ENCODE measurements at places on chromosomes 4 and X.

DNA sequence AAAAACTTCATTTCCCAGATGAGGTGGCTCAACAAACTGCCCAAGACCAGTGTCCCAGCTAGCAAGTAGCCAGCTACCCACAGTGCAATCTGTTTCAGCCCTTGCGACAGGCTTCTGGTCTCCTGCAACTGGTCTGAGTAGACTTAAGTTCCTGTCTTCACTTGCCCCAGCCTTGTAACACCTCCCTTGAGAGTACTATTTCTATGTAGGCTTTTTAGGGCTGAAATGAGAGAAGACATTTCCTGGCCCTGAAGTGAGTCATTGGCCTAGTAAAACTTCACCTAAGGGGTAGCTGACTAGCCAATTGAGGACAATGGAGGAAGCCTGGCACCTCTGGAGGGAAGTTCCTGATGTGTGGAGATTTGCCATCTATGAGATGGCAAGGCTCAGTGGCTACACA, 80.1 kb upstream of the STIM2 start:
- DNase-seq = no peak

DNA sequence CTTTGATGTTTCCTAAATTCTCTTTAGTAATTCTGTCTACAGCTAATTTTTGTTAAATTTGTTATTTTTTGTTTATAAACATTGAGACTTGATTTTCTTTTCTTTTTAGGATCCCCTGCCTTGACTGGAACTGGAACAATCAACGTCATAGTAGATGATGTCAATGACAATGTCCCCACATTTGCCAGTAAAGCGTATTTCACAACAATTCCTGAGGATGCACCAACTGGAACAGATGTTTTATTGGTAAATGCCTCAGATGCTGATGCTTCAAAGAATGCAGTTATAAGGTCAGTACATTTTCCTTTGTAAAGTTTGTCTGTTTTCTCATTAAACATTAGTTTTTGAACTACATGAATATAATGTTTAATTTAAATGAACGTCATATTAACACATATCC, 119.4 kb downstream of the FAT4 start:
- no peak for DNase-seq

- DNase-seq = no peak
Observed at GRCh38 chr4:123585111-123585510, 188.5 kb downstream of the SPRY1 start.

DNA sequence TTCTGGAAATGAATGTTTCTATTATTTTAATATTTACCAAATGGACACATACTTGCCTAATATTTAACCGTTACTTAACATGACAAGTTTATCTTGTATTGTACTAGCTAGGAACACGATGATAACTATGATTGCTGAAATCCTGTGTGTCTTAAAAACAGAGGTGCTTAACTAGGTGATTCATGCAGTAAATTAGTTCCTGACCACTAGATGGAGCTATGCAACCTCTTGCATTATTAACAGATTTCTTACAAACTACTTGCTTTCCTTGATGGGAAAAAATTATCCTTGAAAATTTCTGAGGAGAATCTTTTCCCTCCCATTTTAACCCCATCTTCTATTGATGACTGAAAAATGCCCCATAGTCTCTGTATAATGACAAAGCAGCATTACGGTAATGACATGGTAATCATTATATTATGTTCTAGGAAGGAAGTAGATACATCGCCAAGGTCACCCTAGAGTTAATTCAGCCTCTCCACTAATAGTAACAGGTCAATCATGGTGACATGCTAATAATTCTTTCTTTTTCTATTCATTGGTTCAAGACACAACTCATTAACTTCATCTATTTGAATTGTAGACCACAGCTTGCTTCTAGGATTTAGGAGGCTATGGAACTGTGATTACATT, 844.2 kb downstream of the RAPGEF2 start:
- DNase-seq = peak; percentile 24

- DNase-seq = no peak
Observed at GRCh38 chrX:6906608-6907007, 240.9 kb upstream of the STS start.

DNA sequence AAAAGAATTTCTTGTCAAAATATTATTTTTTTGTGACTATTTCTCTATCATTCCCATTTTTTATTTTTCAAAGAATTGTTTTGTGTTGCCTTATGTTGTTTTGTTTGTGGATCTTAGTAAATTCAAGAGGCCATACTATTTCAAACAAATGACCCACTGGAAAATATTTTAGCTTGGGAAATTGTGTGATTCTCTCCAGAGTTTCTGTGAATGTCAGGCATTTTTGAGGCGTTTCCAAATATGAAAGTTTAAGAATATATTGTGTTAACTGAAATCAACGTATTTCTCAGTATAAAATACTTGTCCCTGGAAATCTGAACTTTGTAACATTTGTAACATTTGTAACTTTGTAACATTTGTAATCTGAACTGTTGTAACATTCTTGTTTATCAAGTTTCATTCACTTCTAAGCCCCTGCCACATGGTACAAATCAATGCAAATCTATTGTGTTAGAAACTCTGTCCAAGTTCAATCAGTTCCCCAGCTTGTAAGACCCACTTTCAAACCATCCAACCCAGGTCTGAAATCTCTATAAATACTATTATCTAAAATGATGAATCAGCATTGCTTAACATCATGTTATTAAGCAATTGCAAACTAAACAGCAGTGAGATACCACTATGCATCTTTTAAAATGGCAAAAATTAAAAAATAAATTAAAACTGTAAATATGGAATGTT, 465.4 kb upstream of the GRID2 start:
- DNase-seq = no peak

DNA sequence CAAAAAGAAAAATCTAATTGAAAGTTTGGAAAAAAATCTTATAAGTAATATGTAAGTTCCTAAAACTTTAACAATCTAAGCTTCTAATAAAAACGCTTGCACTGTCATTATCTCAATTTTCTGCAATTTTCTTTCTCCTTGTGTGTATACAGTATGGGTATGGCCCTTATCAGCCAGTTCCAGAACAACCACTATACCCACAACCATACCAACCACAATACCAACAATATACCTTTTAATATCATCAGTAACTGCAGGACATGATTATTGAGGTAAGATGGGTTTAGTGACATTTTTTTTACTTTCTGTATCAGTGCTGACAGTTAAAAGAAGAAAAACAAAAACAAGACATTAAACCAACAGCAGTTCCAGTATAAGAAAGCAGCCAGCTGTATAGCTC, 4.9 kb downstream of the STATH start:
- no peak for DNase-seq

DNA sequence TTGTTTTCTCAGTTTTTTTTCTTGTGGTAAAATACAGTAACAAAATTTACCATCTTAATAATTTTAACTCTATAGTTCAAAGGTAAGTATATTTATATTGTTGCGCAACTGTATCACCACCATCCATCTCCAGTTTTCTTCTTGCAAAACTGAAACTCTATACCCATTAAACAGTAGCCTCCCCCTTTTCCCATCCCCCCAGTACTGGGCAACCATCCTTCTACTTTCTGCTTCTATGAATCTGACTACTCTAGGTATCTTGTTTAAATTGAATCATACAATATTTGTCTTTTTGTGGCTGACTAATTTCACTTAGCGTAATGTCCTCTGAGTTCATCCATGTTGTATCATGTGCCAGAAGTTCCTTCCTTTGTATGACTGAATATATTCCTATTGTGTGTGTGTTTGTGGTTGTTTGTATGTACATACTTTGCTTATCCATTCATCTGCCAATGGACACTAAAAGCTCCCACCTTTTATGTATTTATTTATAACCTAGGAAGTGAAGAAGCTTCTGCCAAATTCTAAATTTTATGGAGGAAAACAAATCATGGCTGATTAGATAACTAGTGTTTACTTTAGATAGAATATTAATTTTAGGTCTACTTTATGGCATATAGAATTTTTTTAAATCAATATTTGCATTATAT, 10.0 kb downstream of the ABHD18 start:
- DNase-seq = no peak

GRCh38 chr4:6478546-6479220, 6.3 kb upstream of the PPP2R2C start:
- DNase-seq = no peak

GRCh38 chr4:134027931-134028330, 173.7 kb downstream of the PABPC4L start:
- no peak for DNase-seq

DNA sequence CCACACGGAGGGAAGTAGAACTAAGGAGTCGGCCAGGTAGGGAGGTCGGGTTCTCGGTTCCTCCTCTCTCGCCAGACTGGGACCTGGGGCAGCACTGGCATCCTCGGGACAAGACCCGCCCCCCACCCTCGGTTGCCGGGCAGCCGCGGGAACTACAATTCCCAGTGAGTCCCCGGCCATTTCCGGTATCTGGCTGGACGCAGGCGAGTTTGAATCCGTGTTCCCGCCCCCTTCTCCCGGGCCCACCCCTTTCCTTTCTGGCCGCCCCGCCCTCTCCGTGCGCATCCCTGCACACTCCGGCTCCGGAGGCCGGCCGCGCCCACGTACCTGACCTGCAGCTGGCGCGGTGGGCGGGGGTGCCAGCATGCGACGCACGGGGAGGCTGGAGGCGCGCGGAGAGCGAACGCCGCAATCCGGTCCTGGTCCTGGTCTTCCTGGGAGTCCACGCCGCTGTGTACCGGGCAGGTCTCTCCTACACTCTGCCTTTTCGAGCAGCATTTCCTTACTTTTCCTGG, 10.2 kb upstream of the DLG3 start:
- peak; percentile 87 for DNase-seq

- no peak for DNase-seq
Observed at GRCh38 chr4:121599049-121599448, 97.7 kb downstream of the ANXA5 start.

- no peak for DNase-seq
Observed at GRCh38 chrX:12245650-12246645, 107.7 kb downstream of the FRMPD4 start.

GRCh38 chr4:153152501-153153338, 51.5 kb upstream of the TRIM2 start:
- peak; percentile 37 for DNase-seq

GRCh38 chr4:182808673-182809416, 108.3 kb downstream of the DCTD start:
- DNase-seq = no peak

GRCh38 chr4:12538162-12538561, 946.0 kb downstream of the RAB28 start:
- no peak for DNase-seq

DNA sequence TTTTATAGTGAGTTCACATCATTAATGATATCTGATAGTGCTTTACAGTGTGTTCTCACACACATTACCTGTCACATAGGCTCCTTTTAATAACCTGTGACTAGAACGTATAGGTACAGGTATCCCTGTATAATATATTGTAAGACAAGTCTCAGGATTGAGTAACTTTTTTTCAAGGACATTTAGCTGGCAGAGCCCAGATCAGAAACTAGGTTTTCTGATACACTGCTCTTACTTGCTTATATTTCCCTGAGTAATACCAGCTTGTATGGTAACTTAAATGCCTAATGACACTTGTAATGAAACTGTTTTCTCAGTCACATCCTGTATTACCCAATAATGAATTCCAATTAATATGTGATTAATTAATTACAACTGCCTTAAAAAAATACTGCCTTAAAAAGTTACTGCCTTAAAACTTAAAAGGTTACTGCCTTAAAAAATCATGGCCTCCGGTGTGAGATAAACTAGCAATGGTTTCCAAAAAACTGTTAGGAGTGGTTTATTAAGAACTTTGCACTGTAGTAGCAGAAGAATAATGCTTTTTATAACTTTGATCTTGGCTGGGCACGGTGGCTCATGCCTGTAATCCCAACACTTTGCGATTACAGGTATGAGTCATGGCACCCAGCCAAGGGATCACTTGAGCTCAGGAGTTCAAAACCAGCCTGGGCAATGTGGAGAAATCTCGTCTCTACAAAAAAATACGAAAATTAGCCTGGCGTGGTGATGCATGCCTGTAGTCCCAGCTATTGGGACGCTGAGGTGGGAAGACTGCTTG, 11.9 kb downstream of the COPS4 start:
- no peak for DNase-seq

- no peak for DNase-seq
Observed at GRCh38 chr4:112888622-112889021, 160.8 kb upstream of the ANK2 start.

DNA sequence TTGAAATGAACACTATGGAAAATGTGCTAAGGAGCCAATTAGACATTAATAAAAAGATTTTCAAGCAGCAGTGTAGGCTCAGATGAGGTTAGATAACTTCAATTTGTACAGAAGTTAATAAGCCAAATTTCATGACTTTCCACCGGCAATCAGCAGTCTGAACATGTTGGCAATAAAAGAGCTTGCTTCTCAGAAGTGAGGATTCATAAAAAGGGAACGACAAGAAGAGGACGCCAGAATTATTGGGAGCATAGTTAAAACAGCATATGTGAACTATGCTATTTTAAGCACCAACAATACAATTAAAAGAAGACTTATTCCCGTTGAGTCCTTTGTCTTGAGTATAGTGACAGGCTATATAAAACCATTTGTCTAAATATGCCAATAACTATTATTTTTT, 785.3 kb downstream of the ADGRL3 start:
- DNase-seq = no peak

GRCh38 chr4:137514406-137515111, 17.7 kb downstream of the PCDH18 start:
- no peak for DNase-seq

GRCh38 chr4:43066415-43066814, 173.9 kb downstream of the GRXCR1 start:
- no peak for DNase-seq

All from HEK293T (cell line).